ENCODE measurements at places on chromosomes 4 and X.

DNA sequence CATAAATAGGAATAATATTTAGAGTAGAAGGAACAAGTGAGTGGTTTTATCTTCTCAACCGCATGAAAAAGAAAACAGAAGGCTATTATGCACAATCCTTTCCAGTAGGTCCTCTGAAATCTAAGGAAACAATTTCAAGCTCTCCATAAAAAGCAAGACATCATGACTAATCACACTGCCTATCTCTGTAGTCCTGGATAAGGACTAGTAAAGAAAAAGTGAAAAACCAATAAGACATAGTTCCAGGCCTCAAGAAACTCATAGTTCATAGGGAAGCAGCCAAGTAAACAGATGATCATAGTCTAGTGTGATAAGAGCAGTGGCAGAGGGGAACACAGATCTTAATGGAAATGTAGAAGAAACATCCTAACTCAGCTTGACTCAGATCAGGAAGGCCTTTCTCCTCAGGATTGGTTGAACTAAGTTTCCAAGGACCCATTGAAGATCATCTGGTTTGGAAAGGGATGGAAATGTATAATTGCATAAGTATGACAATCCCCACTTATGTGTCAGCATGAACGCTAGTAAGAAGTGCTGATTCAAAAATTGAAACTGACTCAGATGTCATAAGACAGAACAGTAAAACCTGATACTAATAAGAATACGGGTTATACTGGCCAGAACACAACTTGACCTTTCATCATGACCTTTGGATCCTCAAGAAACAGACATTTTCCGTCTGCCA, 155.3 kb downstream of the GRIA3 start:
- DNase-seq = no peak

DNA sequence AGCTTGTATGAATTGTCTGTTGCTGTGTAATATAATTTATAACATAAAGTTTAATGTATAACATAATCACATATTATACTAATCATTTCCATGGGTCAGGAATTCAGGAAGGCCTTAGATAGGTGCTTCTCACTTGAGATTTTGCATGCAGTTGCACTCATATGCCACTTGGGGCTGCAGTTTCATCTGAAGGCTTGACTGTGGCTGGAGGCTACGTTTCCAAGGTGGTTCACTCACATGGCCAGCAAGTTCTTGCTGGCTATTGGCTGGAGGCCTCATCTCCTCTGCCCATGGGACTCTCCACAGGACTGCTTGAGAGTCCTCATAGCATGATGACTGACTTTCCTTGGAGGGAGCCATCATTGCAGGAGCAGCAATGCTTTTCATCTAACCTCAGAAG, 53.4 kb upstream of the STX18 start:
- no peak for DNase-seq

- DNase-seq = peak; percentile 64
Observed at GRCh38 chr4:176013476-176014247, 52.0 kb upstream of the WDR17 start.

GRCh38 chr4:7703688-7704087, 236.0 kb downstream of the AFAP1 start:
- DNase-seq = no peak

GRCh38 chrX:643911-644303, 13.3 kb downstream of the SHOX start:
- no peak for DNase-seq

DNA sequence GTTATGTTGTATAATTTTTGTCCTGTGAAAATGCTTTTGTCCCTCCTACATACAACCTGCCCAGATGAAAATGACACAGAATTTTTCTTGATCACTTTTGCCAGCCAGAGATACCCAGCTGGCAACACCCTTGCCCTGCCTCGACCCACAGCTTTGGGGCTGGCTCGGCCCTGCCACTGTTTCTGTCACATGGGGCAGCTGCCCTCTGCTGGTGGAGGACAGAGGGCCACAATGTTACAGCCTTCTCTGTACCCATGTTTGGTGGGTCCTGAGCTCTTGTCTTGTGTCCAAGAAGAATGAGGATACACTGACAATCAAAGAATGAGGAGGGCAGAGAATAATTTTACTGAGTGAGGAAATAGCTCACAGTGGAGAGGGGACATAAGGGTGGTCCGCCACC, 31.1 kb downstream of the BMP15 start:
- no peak for DNase-seq

GRCh38 chrX:26778320-26778888, 562.4 kb downstream of the MAGEB5 start:
- DNase-seq = no peak

GRCh38 chr4:37476691-37477090, 209.5 kb downstream of the RELL1 start:
- no peak for DNase-seq

- no peak for DNase-seq
Observed at GRCh38 chr4:57131849-57132742, 21.9 kb upstream of the IGFBP7 start.

- peak; percentile 80 for DNase-seq
Observed at GRCh38 chrX:70433848-70434351, 10.7 kb upstream of the DLG3 start.

DNA sequence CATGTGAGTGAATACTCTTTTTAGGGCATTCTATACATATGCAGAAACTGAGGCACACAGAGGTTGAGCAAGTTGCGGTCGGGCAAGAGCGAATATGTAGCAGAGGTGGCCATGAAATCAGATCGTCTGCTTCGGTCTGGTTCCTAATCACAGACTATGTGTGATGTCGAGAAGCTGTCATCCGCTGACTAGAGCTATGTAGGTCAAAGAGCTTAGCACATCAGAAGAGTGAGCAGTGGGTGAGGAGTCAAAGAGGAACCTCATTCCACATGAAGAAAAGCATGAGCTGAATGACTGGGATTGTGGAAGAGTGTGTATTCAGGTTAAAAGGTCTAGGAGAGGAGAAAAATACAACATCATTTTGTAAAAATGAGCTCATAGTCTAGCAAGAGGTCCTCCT, 19.0 kb downstream of the GAB3 start:
- DNase-seq = no peak

DNA sequence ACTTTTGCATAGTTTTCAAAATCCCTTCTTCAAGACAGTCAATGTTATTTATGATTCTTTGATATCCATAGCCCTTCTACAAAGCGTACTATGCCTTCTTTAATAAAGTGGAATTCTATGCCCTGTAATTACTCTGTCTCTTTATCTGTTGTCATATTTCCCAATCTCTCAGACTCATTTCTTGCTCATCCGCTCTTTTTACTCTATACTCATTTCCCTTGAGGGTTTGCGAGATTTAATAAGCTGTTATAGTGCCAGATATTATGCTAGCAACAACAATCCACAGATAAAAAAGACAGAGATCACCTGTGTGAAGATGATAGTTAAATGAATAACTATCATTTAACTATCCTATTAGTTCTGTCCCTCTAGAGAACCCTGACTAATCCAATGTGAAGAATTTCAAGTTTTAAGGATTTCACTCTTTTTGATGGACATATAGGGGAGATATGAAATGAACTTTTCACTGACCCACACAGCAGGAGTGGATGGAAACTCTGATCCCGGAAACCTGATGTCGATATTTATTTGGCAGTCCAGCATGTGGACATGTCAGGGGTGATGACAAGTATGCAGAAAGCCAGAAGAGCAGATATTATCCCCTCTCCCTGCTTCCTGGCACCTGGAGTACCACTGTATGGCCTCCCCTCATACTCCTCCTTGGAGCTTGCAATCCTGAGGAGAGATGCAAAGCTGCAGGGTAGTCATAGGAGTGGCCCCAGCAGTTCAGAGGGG, 49.7 kb downstream of the TMEM156 start:
- no peak for DNase-seq

- DNase-seq = no peak
Observed at GRCh38 chr4:169231647-169232262, 39.0 kb downstream of the SH3RF1 start.

GRCh38 chrX:43631841-43632240, 24.3 kb upstream of the MAOA start:
- DNase-seq = no peak

DNA sequence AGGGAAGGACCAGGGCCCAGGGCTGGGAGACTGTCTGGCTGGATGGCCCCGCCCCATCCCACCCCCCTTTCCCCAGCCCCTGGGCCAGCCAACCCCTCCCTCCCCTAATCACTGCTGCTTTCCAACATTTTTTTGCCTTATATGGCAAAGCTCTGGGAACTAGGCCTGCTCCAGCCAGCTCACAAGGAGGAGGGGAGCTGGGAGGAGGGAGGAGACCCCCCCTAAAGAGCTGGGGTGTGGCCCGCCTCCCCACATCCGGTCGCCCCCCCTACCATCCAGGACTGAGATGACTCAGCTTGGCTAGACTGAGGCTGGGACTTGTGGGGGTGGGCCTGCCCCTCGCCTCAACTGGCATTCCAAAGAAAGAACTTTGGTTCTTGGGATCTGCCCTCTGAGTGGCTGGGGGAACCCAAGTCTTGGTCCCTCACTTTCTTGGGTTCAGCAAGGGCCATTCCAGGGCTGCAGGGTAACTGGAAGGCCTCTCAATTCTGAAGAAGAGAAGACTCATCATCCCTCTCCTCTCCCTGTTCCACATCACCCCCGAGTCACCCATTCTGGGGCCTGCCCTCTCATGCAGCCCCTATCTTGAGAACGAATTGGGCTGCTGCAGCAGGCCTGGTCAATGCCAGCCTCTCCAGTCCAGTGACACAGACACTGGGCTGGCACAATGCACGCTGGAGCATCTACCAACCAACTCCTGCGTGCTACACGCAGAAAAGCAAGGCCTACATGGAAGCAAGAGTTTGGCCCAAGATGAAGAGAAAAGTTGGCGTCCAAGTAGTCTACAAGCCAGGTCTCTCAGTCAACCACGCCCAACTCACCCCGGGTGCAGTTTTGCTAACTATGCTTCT, 4.8 kb downstream of the FLNA start:
- DNase-seq = peak; percentile 67

DNA sequence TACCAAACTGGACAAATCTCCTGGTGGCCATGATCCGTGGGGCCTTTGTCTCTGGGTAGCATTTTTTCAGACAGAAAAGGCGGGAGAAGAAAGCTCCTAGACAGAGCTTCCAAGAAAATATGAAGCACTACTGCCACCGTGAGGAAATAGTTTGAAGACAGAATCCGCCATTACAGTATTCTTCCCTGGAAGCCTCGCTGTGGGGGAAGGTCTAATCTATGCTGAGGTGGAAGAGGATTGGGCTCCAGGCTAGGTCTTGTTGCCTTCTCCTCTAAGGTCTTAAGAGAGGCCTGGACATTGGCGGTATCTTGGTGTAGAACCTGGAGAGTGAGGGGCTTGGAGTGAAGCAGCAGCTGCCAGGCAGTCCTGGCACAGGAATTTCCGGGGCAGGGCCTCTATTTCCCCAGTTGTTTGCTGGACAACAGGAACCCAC, 218.9 kb downstream of the OR13H1 start:
- DNase-seq = peak; percentile 45

DNA sequence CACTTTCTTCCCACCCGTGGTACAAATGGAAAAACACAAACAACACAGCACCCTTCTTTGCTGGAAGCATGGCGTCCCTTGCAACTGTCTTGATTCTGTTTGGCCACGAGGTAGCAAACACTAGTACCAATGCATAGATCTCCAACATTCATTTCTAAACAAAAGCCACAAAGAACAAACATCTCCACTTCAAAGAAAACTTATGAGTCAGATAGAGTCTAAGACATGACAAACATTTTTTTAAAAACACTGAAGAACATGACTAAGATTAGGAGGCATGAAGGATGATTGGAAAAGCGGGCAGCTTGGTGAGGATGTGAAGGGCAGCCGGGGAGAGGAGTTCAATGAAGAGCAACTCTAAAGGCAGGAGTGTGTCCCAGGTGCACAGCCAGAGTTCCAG, 197.6 kb upstream of the FAM9B start:
- no peak for DNase-seq

DNA sequence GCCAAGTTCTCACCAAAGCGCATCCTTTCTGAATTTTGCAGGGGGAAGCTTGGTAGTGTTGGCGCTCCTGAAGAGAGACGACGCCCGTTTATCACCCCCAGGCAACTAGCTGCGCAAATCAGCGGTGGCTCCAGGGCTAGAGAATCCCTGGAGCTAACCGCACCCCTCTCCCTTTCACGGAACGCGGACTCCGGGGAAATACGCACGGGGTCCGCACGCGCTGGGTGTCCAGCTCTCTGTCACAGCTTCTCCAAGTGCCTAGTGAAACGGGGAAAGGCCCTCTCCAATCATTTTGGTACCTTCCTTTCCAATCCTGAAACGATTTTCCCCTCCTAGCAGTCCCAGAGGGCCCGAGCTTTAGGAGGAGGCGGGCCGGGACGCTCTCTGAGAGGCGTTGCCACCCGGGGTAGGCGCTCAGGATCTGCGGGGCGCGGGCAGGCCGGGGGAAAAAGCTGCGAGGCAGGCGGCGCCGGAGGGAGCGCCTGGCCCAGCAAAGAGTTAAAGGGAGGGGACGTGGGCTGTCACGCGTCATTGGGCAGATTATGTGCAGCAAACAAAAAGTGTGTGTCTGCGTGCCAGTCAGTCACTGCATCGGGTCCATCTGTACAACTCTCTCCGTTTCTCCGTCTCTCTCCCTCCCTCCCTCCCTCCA, at the start of gene PRDM8:
Gene PRDM8 (plus strand): TSS at position 582 of the 652 bp plus-strand sequence. CDS start 2,578 bp downstream, outside the sequence.
- no peak for DNase-seq

DNA sequence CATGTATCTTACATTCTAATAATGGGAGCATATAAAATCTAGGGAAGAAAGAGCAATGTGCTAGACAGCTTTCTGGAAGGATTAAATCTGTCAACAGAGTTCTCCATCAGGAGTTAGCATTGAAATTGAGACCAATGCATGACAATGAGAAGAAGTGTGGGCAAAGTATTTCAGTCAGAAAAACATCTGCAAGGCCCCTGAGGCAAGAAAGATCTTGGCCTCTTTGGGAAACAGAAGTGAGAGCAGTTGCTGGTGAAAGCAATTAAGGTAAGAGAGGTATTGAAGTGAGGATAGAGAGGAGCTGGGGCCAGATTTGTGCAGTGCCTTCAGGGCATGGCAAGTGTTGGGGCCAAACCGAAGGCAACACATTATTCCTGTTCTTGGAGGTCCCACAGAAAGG, 999.1 kb downstream of the STPG2 start:
- DNase-seq = no peak

DNA sequence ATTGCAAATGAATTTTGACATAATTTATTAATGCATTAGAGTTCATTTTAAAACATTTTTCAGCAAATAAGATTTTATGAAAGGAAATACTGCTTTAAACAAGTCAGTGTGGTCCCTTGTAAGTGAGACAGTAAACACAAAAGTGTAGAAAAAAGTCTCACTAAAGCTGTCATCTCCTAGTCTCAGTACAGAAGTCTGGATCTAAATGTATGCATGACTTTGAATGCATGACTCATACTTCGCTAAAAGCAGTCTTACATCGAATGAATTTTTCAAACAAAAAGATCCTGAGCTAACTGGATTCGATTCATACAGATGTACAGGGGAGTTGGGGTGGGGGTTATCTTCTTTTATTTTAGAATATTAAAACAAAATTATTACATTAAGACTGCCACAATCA, 207.4 kb upstream of the VCX start:
- no peak for DNase-seq

DNA sequence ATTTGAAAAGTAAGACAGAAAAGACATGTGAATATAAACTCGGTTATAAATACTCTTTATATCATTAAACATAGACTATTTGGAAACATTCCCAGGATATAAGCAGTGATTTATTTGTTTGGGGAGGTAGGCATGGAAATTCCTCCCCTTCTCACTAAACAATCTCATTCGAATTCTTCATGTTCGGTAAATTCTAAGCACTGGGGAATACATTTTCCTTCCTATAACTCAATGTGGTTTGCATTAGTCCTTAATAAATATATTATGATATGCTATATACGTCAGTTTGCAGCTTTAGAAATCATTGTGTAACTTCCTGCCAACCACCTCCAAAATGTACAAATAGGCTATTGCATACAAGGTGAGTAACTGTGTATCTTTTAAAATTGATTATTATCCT, 99.6 kb downstream of the UGT8 start:
- DNase-seq = no peak

Measured in GM06990 (cell line).